ENCODE measurements at places on chromosomes 6 and 20.

- no peak for DNase-seq
Observed at GRCh38 chr6:34148631-34149451, 3.0 kb upstream of the GRM4 start.

DNA sequence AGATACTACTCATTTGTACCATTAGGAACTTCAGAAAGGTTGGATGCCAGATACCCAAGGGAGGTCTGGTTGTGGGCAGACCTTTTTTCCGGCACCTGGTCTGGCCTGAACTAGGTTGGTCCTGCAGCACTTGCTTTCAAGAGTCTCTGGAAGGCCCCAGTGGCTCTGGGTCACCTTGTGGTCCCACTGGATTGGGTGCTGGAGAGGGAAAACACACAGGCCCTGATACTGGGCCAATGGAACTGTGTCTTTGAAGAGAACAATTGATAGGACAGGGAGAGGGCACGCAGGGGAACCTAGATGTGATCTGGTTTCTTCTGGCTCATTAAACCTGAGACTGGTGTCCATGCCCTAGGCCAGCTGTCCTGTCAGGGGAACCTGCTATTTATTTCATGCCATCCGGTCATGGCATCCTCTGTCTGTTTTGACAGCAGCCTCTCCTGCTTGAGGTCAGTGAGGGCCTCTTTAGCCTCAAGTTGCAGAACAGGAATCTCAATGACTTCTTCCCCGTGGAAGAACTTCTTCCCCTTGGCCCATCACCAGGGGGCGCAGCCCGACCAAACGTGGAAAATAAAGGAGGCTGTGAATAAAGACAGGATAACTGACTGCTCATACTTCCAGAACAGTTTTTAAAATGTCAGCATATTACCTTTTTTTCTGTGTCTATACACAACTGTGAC, 25.0 kb downstream of the TAF8 start:
- DNase-seq: peak; percentile 60

DNA sequence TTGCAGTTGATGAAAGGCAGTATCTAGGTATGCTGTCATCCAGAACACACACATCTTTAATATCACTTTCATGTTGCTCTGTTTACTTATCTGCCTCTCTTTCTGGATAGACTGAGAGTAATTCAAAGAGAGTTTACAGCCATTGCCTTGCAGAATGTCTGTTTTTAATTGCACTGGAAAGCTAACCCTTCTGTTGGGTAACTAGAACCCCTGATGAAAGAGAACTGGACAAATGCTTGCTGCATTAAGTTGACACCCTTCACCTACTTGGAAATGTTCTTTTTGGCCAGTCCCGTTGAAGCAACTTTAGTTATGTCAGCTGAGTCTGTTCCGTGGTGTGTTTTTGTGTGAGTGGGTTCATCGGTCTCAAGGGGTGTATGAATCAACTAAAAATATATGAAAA, 383.8 kb upstream of the CITED2 start:
- no peak for DNase-seq

- DNase-seq: no peak
Observed at GRCh38 chr20:33076662-33077372, 2.6 kb upstream of the BPIFB4 start.

GRCh38 chr6:47669684-47670513, 28.5 kb upstream of the ADGRF4 start:
- no peak for DNase-seq

All from hematopoietic multipotent progenitor cell (in vitro differentiated cells).